ENCODE measurements at places on chromosomes 7 and 10.

DNA sequence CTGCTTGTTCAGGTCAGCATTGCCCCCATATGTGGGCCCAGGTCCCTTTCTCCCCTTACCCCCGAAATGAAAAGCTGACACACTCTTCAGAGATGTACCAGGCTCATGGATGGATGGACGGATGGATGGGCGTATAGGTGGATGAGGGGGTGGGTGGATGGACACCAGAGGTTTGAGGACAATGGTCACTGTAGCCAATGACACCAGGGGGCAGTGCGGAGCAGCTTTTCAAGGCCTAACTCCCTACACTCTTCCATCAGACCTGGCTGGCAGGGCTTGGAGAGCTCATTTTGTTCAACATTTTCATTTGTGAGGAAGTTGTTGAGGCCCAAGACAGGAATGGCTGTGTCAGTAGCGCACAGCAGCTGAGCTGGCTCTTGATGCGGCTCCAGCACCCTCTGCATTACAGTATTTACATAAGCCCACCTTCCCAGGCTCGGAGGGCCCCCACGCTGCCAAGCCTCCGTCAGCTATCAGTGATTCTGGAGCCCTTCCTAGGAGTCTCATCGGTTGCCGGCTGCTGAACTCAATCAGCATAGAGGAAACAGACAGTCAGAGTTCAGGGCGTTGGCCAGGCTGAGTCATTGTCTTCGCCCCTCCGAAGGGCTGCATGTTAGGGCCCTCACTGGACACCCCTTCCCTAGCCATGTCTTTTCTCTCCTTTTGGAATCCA, 11.6 kb upstream of the FFAR4 start:
- peak; percentile 70 for DNase-seq

GRCh38 chr10:127145173-127145572, 51.2 kb downstream of the INSYN2A start:
- no peak for DNase-seq

DNA sequence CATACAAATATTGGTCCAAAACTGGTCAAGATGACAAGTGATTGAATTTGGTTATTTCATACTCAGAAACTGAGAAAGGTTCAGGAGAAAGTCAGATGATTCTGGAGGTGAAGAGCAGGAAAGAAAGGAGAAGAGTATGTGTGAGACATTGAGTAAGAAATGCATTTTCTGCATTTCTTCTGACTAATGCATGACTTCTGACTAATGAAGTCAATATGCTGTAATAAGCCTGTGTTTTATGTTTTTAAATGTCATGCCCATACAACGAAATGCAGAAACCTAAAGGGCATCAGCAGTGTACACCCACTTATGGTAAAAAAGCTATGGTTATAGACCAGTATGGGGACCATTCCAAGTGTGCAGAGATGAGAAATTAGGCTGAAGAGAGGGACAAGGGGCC, 1227.8 kb upstream of the SORCS1 start:
- no peak for DNase-seq

DNA sequence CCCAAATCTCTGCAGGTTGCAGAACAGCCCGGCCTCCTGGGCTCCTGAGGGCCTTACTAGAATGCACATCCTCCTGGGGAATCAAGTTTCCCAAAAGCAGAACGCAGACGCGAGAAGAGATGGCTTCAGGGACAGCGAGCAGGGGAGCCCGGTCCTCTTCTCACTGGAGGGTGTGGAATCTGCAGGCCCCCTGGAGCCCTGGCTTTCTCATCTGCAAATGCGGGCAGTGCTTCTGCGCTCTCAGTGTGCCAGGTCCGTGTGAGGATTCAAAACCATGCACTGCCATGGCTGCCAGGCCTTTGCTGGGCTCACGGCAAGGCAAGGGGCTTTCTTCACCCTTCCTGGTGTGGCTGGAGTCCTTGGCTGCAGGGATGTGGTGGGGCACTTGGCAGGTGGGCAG, 330.9 kb upstream of the MKI67 start:
- no peak for DNase-seq

DNA sequence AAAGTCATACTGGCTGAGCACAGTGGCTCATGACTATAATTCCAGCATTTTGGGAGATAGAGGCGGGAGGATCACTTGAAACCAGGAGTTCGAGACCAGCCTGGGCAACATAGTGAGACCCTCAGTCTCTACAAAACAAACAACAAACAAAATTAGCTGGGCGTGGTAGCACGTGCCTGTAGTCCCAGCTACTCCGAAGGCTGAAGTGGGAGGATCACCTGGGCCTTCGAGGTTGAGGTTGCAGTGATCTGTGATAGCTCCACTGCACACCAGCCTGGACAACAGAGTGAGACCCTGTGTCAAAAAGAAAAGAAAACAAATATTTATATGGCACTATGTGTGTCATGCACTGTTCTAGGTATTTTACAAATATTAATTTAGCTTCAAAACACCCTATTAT, 94.3 kb downstream of the DNMBP start:
- no peak for DNase-seq

- DNase-seq, result no peak
Observed at GRCh38 chr7:15178065-15178464, 275.5 kb upstream of the DGKB start.

DNA sequence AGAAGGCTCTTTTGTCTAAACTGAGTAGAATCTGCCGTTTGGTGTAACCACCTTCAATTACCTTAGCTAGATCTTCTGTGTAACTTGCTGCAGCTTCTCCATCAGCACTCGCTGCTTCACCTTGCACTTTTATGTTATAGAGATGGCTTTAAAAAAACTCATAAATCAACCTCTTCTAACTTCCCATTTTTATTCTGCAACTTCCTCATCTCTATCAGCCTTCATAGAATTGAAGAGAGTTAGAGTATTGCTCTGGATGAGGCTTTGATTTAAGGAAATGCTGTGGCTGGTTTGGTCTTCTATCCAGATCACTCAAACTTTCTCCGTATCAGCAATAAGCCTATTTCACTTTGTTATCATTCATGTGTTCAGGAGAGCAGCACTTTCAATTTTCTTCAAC, 1131.9 kb upstream of the CELF2 start:
- DNase-seq, result no peak

- DNase-seq, result no peak
Observed at GRCh38 chr7:17498230-17498629, 199.8 kb downstream of the AHR start.

DNA sequence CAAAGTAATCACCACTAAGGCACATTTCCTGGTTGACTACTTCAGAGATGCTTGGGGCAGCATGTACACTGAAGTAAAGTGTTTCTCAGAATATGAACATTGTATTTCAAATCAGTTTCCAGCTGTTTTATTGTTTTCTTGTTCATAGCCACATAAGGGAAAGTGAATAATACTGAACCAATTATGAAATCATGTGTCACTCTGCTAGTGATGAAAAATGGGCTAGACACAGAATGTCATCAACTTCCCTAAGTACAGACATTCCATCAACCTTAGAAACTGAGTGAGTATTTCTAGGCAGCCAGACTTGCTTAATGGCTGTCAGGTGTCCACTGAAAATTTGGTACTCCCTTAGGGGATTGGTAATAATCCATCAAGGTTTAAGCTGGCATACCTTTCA, 603.5 kb downstream of the ARL4A start:
- DNase-seq, result no peak

DNA sequence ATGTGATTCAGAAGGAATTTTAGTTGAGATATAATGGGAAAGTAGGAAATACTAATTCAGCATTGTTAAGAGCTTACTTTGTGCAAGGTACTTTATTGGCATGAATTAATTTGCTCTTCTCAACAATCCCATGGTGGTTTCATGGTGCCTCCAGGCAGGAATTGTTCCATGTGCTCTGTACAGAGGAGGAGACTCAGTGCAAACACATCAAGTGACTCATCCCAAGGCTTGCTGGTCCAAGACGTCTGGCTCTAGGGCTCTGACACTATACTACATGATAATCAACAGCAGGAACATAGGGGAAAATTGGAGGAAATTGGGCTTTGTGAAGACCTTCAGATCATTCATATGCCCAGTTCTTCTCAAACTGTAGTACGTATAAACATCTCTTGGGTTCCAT, 66.5 kb upstream of the PRKG1 start:
- no peak for DNase-seq

- DNase-seq, result no peak
Observed at GRCh38 chr7:30278376-30278775, 6.0 kb upstream of the ZNRF2 start.

DNA sequence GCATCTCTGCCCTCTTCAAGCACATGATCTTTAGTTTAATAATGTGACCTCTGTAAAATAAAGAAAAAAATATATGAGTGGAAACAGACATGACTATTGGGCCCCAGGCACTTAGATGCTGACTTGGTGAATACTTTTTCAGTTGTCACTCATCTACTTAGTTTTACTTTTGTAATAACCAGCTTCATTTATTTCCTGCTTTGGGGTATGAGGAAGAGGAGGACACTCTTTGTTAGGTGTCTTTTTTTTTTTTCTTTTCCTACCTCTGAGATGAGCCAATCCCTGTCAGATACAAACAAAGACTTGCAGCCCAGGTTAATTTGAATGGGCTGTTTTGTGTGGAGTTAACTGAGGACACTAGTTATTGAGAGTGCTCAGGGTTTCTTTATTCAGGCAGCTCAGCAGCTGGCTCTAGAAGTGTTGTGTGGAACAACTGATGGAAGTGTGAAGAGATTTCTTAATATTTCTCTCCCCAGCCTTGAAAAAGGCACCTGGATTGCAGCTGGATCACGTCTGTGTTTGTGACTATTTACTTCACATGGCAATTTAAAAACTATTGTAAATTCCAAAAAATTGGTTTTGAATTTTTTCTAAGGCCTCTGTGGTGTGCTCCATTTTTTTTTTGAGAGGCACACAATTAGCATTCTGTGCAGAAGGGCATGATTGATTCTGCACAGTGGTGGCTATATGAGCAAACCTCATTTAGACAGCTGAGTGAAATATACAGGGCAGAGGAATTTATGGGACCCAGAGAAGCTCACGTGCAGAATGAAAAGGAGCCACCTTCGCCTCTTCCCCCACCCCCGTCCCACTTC, 333.8 kb downstream of the LRMDA start:
- no peak for DNase-seq

DNA sequence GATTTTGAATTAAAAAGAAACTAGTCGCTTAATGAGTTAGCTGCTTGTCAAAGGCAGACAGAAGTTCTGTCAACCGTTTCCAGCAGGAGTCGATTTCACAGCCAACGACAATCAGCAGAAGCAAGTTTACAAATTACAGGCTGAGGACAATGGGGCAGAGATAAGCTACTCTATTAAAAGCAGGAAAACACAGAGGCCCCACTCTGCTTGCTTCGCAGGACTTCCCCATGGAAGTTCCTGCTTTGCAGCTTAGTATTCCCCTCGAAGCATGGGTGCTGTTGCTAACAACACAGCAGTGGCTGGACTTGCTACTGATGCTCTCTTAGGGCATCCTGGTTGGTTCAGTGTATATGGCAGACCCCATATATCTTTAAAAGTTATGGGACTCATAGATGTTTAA, 50.8 kb upstream of the KLF6 start:
- DNase-seq, result no peak

GRCh38 chr7:137146552-137147337, 196.8 kb downstream of the PTN start:
- DNase-seq, result no peak

DNA sequence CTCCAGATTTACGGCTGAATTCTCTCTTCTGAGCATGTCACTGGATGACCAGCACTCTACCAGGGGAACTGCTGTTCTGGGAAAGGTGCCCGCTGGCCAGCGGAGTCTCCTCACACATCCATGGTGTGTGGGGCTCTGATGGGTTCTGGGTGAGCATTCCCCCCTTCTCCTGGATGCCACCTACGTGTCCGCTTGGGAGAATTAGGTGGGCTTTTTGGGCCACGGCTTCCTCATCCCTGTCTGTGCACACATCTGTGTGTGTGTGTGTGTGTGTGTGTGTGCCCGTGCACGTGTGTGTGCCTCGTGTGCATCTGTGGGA, 163.0 kb downstream of the DNAJB6 start:
- DNase-seq, result no peak

- DNase-seq, result peak; percentile 56
Observed at GRCh38 chr7:150368884-150369747, 494 bp downstream of the REPIN1 start.

- DNase-seq, result no peak
Observed at GRCh38 chr7:145462463-145462862, 626.6 kb upstream of the TPK1 start.

GRCh38 chr10:77230194-77230593, 407.4 kb downstream of the KCNMA1 start:
- no peak for DNase-seq

DNA sequence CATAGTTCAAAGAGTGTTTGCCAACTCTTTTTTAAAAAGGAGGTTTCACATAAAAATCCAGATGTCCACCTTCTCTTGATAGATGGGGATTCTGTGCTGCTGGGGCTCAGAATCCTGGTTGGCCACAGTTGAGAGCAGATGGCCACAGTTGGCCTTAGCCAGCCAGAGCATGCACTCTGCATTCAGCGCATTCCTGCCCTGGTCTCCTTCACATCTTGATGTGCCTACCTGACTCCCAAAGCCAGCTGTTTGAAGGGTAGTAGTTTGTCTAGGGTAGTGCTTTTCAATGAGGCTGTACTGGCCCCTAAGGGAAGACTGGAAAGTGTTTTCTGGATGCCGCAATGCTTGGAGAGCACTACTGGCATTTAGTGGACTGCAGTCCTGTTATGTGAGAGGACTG, 208.1 kb upstream of the HDAC9 start:
- DNase-seq, result no peak

GRCh38 chr10:106542461-106542860, 622.0 kb downstream of the SORCS1 start:
- DNase-seq, result no peak

GRCh38 chr10:86305521-86305920, 61.1 kb downstream of the GRID1 start:
- DNase-seq, result no peak

DNA sequence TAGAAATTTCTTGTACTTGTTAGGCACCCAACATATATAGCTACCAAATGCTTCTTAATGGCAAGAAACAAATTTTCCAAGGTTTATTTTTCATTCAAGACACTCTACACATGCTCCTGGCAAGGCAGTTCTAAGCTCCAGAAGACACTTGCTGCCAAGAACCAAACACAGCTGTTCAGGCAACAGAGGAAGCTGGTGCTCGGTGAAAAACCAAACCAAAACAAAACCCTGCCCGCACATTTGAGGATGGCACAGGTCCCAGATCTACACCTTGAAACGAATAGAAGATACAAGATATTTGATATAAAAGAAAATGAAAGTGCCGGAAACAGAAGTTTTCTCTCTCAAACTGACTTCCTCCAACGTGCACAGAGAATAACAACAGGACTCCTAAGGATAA, 4.9 kb upstream of the DNTT start:
- no peak for DNase-seq

GRCh38 chr7:46879783-46880182, 702.1 kb downstream of the TNS3 start:
- no peak for DNase-seq

All from activated CD4-positive, alpha-beta T cell treated with anti-CD3 and anti-CD28 coated beads for 48 hours (primary cell).